AG20443 (cell line): ENCODE measurements at places on chromosomes 3 and 15.

DNA sequence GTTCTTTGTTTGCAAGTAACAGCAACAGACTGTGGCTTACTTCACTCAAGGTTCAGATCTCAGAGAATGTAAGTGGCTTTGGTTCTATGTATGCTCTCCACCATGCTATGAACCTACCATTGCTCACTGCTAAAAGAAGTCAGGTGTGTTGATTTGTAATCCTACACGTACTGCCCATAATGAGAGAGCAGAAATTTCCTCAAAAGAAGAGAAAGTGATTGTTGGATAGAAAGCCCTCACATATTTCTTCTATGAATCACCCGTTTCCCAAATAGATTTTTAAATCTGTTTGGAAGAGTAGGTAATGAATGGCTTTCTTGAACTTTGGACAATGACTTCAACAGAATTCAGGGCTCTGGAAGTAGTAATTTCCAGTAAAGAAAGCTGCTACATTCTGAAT, 565.4 kb downstream of the ROBO2 start:
- no peak for DNase-seq

DNA sequence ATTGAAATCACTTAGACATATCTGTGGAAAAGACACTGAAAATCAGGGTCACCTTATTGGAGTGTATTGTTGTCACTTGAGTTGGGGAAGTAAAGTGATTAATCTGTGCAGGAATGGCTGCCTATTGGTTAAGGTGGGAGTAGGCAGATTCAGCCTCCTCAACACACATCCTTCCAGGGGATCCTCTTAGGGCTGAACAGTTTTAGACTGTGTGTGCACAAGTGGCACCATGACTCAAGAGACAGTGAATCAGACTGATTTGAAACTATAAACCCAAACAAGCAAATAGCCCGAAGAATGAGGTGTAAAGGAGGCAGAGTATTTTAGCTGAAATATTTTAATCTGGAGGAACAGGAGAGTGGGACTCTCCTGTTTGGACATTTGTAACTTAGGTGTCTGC, 4.9 kb downstream of the ABHD17C start:
- peak; percentile 18 for DNase-seq

DNA sequence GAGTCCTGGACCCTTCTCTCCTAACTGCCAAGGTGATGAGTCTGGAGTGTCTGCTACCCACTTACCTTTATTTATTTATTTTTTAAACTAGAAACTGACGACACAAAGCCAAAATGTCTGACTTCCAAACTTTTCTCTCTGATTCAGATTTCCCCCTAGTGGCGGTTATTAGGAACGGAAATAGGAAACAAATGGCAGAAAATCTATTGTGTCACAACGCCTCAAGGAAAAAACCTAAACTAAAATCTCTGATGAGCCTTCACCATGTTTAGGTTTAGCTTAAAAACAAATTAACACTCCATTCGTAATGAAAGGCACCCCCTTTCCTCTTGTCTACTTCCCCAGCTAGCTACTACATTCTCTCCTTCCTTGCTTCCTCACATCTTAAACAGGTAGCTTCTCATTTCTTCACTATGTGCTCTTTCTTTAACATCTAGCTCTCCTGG, 94.0 kb upstream of the MEX3B start:
- DNase-seq: peak; percentile 47

DNA sequence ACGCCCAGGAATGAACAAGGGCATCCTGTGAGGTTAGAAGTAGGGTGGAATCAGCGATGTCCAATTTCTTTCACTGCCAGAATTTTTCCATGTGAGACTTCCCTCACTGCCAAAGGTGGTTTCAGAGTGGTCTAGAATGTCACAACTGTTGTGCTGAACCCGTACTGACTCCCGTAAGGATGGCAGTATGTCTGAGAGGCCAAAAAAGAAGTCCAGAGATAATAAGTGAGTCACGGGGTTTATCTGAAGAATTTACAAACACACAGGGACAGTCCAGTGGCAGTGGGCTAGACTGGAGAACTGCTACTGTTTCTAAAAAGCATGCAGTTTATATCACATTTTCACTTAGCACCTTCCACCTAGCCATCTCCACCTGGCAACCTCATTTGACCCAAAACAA, 160.6 kb upstream of the ATP10A start:
- no peak for DNase-seq

GRCh38 chr15:92159906-92160841, 233.5 kb upstream of the ST8SIA2 start:
- DNase-seq: no peak

GRCh38 chr15:39907216-39907615, 12.8 kb downstream of the GPR176 start:
- no peak for DNase-seq

DNA sequence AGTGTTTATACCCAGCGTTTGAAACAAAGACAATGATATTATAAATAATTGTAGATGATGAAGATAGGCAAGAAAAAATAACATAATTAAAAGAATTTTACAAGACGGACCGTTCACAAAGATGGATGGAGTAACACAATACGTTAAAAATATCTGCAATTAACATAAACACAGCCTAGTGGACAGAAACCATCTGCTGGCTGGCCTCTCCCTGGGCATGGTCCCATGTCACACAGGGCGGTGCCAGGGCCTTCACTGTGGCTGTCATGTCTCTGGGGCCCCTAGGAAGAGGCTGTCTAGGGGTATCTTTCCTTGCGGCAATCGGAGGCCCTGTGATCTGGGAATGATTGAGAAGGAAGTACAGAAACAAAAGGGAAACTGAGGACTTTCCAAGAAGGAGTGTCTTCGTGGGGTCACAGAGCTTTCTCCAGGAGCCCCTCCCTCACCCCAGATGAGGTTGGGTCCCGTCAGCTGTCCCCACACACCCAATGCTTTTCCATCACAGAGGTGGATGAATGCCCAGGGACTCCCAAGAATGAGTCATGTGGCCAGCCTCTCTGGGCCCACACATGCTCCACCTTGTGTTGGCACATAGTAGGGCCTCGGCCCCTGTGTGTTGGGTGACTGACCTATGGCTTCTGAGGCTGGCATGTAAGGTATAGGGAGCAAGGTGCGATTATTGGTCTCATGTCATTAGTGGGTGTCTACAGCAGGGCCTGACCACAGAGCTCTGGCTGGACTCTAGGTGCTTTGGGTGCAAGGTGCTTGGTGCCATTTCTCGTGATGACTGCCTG, 87.1 kb downstream of the DNAJB8 start:
- DNase-seq: no peak

DNA sequence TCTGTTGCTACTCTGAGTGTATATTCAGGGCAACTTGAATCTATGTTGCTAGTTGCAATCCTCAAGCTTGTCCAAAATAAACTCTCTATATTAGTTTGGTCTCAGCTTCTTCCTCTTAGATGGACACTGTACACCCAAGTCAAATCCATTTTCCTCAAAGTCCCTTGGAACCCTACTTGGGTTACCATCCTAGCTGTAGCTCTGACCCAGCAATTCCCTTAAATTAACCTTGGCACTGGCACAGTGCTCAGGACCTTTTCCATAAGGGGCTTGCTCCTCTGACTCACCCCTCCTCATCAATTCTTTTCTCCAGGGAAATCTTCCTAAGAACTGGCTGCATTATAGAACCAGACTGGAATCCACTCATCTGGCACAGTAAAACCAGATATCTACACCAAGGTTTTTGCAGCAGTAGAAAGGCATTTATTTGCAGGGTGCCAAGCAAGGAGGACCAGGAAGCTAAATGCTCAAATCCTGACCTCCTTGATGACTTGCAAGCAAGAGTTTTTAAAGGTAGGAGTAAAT, 44.9 kb upstream of the B3GALNT1 start:
- DNase-seq: no peak

GRCh38 chr3:52763466-52763865, 7.3 kb downstream of the NEK4 start:
- no peak for DNase-seq

- no peak for DNase-seq
These were observed 71.9 kb downstream of the MRPL46 start for GRCh38 chr15:88395241-88395640.

DNA sequence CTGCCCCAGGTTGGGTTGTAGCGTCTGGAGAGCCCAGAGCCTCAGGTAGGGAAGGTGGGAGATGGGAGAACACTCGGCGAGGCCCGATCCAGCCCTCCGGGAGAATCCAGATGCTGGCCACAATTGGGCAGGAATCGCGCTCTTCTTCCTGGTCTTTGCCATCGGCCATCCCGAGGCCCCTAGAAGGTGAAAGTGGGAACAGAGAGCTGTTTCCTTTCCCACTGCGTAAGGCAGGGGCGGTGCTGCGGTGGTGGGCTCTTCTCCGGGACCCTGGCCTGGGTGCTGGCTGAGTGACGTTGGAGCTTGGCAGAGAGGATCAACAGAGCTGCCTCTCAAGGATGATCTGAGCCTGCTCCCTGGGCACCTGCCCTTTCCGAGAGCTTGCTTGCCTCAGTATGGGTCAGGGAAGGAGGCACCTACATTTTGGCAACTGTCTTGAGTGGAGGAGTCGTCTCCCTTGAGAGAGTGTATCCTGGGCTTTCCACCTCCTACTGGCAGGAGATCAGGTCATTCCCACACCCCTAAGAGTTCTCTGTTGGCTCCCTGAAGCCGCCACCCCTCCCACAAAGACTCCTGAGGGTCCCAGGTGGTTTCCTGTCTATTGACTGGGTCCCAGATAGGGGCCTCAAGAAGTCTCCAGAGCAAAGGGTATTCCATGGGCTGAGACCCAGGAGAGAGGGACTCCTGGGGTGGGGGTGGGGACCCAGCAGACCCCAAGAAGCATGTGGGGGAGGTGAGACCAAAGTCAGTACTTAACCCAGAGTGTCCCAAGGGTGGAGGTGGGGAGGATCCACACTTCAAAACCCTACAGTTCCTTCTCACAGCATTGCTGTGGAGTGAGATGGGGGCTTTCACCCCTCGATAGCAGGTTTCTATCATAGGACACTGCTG, 1.6 kb downstream of the C15orf39 start:
- no peak for DNase-seq

DNA sequence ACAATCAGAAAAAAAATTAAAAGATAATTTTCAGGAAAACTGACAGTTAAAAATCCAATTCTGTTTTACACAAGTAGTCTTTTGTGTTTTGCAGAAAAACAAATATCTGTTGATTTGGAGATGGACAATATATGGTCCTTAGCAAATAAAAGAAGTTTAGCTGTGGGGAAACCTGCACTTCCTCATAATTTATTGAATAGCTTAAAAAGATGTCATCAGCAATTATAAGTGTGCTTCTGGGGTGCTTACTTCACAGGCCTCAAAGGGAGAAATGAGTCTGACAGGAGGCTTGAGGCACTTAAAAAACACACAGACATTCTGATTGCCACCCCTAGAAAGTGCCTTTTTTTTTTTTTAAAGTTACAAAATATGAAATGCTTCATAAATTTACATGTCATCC, 31.6 kb upstream of the CERS3 start:
- no peak for DNase-seq

DNA sequence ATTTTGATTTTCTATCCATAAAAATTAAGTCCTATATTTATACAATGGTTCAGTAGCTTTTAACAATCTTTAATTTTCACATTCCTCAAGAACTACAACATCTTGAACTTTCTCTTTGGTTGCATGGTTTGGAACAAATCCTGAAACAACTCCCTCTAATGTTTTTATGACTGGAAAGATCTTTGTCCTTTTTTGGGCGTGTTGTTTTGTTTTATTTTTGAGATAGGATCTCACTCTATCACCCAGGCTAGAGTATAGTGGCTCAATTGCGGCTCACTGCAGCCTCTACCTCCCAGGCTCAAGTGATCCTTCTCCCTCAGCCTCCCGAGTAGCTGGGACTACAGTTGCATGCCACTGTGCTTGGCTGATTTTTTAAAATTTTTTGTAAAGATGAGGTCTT, 4.0 kb downstream of the STX19 start:
- DNase-seq: peak; percentile 29

GRCh38 chr3:141112686-141113297, 61.6 kb downstream of the SPSB4 start:
- no peak for DNase-seq

DNA sequence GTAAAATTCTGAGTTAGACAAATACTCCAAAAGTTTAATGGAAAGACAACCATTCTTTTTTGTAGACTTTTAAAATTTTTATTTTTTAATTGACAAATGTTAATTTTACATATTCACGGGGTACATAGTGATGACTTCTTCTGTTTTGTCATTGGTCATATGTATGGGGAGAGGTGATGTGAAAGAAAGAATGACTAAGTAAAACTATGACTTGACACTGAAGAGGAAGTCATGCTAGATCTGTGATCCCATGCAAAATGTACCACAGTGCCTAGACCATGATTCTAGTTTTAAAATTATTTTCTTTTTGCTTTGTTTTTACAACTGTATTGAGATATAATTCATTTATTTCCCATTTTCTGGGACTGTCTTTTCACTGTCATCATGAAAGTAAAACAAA, 281.6 kb downstream of the MBNL1 start:
- no peak for DNase-seq

DNA sequence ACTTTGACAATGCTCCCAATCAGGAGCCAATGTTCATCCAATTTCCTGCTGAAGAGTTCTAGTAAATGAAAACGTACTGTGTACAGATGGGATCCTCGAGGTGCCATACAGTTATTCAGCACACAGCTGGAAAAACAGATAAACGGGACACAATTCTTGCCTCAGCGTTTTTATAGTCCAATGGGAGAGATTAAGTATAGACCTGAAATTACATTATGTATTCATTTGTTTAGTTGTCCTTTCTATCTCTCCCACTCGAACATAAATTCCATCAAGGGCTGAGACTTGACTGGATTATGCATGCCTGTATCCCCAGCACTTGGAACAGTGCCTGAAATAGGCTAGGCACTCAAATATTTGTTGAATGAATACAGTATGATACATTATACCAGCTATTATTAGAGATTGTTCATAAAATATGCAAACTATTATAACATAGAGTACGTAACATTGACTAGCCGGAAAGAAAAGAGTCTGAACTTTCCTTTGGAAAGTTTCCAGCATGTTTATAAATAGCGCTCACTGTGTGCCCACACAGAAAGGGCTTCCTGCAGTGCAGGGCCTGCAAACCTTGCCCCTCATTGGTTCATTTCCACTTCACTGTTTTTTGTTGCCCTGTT, 27.4 kb upstream of the SNTN start:
- peak; percentile 78 for DNase-seq

GRCh38 chr3:95464346-95464745, 1350.0 kb upstream of the EPHA6 start:
- no peak for DNase-seq

DNA sequence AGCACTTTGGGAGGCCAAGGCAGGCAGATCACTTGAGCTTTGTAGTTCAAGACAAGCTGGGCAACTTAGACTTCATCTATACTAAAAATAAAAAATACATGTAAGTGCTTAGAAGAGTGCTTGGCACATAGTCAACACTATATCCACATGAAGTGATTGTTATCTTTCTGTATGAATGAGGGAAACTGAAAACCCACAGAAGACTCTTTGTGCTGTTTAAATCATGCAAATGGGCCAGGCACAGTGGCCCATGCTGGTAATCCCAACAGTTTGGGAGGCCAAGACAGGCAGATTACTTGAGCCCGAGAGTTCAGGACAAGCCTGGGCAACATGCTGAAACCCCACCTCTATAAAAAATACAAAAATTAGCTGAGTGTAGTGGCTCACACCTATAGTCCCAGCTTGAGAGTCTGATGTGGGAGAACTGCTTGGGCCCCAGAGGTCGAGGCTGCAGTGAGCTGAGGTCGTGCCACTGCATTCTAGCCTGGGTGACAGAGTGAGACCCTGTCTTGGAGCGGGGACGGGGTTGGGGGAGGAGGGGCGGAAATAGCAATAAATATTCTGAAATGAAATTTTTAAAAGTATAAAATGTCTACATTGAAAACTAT, 129.7 kb downstream of the NR2E3 start:
- no peak for DNase-seq
